Umbilical cord (tissue), 2 donors: ENCODE measurements at places on chromosomes 3 and 15. TPM values are rescaled to one million over a fixed set of nuclear protein-coding genes. Genes with fewer than 3 reads are reported as not detected.
A peak's percentile ranks its signal among the peaks of the same experiment; 100 is the strongest.

ALDH1L1 gene
- total RNA-seq = 3.6 TPM

CPNE4 gene
- total RNA-seq = 5.3 TPM

CPNE9 gene
- total RNA-seq = not detected

- DNase-seq = no peak
These were observed 95.2 kb downstream of the SPATA16 start for GRCh38 chr3:173045770-173046382.

GRCh38 chr15:101470548-101471239 is 18.8 kb downstream of the PCSK6 start:
- peak; percentile 26 for DNase-seq

DNA sequence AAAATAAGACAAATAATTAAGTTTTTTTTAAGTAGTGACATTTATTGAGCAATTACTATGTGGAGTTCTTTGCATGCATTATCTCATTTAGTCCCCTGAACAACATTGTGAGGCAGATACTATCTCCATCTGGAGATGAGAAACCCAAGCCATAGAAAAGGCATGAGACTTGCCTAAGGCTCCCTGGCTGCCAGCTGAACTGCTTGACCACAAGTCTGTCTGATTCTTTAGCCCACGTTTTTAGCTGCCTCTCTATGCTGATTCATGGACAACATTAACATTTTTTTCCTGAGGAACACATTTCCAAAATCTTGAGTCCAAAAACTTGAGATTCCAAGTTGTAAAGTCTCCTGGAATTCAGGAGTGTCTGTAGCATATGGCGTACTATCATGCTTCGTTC is 263.6 kb upstream of the GOLGA6L4 start:
- DNase-seq = no peak

GRCh38 chr15:27260523-27260922 is 289.5 kb downstream of the GABRG3 start:
- DNase-seq = no peak

DNA sequence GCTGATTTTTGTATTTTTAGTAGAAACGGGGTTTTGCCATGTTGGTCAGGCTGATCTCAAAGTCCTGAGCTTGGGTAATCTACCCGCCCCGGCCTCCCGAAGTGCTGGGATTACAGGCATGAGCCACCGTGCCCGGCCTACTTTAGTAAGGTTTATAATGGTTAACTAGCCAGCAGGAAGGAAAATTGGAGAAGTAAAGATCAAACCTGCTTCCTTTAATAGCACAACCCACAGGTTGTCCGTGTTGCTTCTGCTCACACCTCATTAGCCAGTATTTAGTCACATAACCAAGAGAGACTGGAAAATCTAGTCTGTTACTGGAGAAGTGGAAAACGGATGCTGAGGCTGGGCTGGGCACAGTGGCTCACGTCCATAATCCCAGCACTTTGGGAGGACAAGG is 51.9 kb upstream of the TBL1XR1 start:
- no peak for DNase-seq

- DNase-seq = peak; percentile 87
These were observed 109.9 kb upstream of the ATP11B start for GRCh38 chr3:182683453-182683852.
